HL-60 (cell line): ENCODE measurements at places on chromosomes 1 and 21.

DNA sequence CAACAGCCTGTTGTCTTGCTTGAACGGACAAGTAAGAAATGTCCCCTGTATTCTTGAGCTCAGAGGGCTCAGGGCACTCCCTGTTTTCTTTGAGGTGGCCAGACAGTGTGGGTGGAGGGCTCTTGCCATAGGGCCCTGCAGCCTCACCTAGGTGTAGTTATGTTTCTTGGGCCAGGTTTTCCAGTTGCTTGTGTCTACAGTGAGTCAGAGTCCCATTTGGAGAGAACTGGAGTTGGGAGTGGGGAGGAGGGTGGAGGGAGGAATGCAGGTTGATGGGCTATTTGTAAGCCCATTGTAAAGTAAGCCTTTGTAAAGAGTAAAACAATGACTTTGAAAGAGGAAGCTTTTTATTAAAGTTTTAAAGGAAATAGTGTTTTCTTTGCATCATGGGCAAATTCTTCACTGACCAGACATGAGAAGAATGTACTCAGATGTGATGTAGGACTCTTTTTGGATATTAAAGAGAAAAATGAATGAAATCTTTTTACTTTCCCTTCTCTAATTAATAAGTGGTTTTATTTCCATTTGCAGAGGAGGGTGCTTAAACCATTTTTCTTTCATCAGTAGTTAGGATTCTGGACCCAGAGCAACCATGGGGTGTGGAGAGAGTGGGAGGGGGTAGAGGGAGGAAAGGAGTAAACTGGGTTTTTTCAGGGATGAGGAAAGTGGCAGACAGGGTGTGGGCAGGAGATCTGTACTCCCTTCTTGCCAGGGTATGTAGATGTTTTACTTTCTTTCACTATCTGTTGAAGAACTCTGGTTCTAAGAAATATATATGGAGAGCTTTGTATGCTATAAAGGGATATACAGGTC is 45.1 kb upstream of the MACF1 start:
- no peak for DNase-seq

- no peak for DNase-seq
Observed at GRCh38 chr1:29631836-29632805, 395.8 kb downstream of the PTPRU start.

GRCh38 chr1:246506674-246507481 is at the start of gene SMYD3:
Gene SMYD3, minus strand, starts transcription at chr1:246507279.
- DNase-seq = peak; percentile 71

DNA sequence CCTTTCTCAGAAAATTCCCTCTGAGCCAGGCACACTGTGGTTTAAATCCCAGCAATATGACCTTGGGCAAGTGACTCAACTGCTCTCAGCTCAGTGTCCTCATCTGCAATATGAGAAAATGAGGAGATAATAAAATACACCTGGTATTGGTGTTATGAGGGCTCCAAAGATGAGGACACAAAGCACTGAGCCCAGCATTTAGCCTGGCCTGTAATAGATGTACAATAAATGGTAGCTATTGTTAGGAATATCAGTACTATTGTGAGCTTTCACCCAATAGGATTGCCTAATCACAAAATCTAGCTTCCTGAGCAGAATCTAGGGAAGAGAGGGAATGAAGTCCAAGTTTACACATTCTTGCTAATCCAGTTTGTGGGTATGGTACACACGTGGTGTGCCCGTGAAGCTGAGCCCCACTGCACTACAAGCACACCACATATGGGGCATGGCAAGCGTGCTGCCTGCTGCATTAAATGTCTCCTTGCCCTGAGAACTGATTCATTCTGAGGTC is 24.3 kb upstream of the SLC30A1 start:
- no peak for DNase-seq

DNA sequence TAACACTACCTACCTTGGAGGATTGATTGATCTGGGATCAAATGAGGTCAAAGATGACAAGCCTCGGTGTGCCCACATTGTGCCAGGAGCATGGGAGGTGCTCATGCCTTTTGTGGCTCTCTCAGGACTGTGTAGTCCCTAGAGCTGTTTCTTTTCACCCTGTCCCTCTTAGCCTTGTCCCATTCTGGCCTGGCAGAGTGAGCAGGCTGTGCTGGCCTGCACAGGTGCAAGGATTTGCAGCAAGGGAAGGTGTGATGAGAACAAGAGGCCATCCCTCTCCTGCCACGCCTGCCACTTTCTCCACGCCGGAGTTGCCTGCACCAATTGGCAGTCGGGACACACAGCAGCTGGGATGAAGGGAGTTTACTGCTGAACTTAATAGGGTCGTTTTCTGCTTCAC is 410.6 kb upstream of the VAMP3 start:
- no peak for DNase-seq

DNA sequence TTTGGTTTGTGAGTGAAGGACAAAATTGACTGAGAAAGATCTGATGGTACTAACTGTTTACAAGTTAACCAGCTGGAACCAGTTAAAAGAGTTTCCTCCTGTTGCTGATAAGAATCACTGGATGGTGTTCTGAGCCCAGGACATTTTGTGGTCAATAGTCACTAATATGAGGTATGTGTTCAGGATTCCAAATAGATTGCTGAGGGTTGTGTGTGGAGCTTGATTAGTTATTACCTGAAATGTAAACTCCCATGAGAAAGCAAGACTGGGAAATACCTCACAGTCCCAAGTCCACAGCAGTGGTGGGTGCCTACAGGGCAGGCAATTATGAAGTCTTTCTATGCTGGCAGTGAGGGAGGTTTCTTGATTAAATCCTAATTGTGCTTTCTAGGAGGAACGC is 164.6 kb downstream of the DNM3 start:
- DNase-seq = no peak
